Activated CD4-positive, alpha-beta T cell treated with anti-CD3 and anti-CD28 coated beads for 48 hours (primary cell): ENCODE measurements at places on chromosomes 1 and 21.
A peak's percentile ranks its signal among the peaks of the same experiment; 100 is the strongest.

GRCh38 chr1:237226177-237226944 is 184.4 kb downstream of the RYR2 start:
- no peak for DNase-seq

- DNase-seq, result no peak
Measured at GRCh38 chr1:190168893-190169280, 308.8 kb downstream of the BRINP3 start.

- no peak for DNase-seq
Measured at GRCh38 chr1:157521056-157521455, 31.3 kb downstream of the FCRL5 start.

- DNase-seq, result no peak
Measured at GRCh38 chr1:212698467-212699103, 1.1 kb downstream of the BATF3 start.

DNA sequence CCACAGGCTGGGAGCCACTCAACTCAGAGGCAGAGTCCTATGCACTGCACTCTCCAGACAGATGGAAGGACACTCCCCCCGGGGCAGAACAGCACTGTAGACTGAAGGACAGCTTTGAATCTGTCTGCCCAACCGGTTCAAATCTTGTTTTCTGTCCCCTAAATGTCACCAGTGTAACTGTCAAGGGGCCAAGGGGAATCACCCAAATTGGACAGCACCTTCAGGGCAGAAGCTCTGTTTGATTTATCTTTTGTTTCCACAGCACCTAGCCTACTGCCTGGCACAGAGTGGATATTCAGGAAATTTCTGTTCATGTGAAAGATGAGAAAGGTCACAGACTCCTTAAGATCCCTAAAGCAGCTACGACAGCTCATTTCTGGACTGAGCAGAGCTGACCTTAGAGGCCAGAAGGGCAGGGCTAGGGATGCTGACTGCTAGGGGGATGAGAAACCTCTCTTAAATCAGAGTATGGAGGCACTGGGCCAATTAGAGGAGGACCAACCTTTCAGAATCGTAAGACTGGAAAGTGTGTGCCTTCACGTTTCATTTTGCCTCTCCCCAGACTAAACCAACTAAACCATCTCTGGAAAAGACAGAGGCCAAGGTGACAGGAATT is 41.0 kb downstream of the ITPKB start:
- no peak for DNase-seq

DNA sequence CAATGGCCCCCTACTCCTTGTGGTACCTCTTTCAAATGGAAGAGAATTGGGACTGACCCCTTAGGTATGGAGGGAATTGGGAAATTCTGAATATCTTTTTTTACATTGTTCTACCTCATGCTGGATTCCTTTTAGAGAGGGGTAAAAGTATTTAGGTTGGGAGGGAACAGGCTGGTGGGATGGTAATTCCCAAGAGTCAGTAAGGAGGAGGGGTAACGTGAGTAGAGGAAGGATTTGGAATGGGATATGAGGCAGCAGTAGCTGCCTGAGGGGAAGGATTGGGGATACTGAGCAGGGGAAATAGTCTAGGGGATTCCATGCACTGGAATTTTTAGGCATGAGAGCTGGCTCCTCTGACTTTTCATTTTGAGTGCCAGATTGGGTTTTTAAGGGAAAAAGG is 3.8 kb upstream of the AADACL3 start:
- DNase-seq, result no peak

GRCh38 chr1:167003711-167004110 is 14.6 kb downstream of the MAEL start:
- DNase-seq, result no peak

GRCh38 chr1:41662765-41663437 is 178.4 kb upstream of the EDN2 start:
- no peak for DNase-seq

DNA sequence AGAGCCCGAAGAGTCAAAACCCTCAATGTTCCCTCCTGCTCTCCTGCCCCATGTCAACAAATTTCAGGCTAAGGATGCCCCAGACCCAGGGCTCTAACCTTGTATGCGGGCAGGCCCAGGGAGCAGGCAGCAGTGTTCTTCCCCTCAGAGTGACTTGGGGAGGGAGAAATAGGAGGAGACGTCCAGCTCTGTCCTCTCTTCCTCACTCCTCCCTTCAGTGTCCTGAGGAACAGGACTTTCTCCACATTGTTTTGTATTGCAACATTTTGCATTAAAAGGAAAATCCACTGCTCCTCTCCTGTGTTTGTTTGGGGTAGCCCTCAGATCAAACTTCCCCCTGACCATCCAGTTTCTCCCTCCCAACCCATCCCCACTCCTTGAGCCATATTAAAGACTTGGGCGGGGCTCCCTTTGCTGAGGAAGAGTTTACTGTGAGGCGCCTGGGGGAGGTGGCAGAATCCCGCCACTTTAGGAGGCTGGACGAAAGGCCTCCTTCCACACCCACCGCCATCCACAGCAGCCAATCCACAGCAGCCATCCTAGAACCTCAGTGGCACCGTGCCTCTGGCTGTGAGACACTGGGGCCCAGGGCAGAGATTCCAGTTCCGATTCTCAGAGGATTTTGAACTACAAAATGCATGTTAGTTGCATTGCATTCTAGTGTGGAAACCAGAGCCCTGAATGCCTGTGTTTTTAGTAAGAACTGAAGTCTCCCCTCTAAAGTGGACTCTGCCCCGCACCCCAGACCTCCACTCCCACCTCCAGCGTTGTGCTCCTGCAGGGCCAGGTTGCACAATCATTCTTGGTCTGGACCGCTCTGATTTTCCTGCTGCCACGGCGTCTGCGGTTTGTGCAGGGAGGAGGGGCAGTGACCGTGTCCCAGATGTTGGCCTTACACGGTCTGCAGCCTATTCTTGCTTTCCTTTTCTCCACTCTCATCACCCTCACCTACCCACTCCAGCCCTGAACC is 3.0 kb downstream of the OLFML3 start:
- DNase-seq, result no peak

DNA sequence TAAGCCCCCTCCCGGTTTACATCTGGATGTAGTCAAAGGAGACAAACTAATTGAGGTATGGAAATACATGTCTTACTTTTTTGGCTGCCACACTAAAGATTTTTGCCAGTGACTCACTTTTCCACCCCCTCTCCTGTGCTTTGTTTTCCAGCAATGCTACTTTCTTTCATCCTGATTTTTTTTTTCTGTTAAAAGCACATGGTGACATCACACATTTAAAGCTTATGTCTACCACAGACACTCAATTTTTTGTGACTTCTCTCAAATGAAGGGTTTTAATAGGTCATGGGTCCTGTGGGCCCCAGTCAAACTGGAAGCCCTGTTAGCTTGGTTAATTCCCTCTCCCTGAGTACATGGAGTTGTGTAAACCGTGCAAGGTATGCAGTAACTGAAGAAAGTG is 2.2 kb downstream of the PPP1R8 start:
- DNase-seq, result no peak

DNA sequence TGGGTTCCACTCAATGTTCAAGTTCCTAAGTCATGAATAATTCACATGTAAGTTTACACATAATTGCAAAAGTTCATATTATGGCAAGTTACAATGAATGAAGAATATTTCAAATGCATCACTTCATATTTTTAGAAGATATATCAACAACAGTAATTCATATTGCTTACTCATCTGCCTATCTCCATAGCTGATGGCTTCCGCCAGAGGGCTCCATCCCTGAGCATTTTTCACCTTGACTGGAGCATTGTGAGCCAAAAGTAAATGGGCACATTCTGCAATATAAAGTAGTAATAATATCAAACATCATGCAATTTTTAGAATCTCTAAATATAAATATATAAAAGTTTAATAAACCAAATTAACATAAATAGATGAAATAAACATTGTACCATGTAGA is 29.8 kb downstream of the ANKRD13C start:
- DNase-seq, result no peak

DNA sequence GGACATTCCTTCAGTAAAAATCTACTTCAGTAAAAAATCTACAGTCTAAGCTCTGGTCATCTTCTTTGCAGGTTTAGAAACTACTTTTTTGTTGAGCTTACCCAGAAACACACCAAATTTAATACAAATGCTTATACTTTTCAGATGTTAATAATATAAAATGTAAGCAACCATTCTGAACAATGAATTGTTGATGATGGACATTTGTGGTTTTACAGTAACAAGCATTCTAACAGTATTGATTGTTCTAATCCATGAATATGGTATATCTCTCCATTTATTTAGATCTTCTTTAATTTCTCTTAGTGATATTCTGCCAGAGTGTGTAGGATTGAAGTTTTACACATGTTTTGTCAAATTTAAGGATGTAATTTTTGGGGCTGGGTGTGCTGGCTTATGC is 27.0 kb upstream of the SRSF10 start:
- no peak for DNase-seq

- DNase-seq, result no peak
Measured at GRCh38 chr1:221335161-221336101, 406.5 kb downstream of the DUSP10 start.

GRCh38 chr1:241391926-241392710 is 35.1 kb upstream of the RGS7 start:
- no peak for DNase-seq

DNA sequence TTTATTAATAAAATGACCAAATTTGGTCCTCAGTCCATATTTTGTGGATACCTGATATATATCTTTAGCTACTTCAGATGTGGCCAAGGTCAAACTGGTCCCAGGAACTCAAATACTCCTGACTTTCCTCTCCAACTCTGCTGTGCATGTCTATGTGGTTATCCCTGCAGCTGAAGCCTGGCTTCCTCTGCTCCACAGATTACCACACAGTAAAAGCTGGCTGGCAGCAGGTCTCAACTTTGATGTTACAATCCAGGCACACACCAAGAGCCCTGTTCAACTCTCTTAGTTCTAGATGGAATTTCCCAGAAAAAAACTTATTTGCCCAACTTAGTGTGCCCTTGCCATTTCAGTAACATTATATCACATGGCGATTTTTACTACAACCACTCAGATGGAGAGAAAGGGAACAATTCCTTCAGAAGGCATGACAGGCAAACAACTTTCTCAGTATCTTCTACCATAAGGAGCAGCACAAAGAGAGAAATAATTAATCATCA is 479.5 kb downstream of the PLPP3 start:
- DNase-seq, result no peak

DNA sequence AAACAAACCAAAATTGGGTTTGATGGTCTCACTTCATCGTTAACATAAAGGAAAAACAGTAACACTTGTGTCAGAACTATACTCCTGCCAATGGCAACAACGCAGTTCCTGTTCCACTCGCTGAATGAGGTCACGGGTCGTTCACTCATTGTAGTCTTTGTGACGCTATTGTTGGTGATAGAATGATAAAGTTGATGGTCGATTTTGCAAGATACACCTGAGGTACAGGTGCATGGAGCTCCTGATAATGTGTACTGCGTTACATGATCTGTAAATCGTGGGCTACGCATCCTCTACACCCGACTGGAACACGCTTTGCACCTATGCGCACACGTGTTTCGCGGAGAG is 391 bp upstream of the CENPS start:
- peak; percentile 45 for DNase-seq

GRCh38 chr1:62208970-62209369 is 14.3 kb downstream of the L1TD1 start:
- no peak for DNase-seq

- DNase-seq, result peak; percentile 85
Measured at GRCh38 chr1:226679853-226680516, 59.1 kb downstream of the ITPKB start.
